ENCODE measurements at places on chromosomes 7 and 10. TPM values are rescaled to one million over a fixed set of nuclear protein-coding genes. Genes with fewer than 3 reads are reported as not detected.

DNA sequence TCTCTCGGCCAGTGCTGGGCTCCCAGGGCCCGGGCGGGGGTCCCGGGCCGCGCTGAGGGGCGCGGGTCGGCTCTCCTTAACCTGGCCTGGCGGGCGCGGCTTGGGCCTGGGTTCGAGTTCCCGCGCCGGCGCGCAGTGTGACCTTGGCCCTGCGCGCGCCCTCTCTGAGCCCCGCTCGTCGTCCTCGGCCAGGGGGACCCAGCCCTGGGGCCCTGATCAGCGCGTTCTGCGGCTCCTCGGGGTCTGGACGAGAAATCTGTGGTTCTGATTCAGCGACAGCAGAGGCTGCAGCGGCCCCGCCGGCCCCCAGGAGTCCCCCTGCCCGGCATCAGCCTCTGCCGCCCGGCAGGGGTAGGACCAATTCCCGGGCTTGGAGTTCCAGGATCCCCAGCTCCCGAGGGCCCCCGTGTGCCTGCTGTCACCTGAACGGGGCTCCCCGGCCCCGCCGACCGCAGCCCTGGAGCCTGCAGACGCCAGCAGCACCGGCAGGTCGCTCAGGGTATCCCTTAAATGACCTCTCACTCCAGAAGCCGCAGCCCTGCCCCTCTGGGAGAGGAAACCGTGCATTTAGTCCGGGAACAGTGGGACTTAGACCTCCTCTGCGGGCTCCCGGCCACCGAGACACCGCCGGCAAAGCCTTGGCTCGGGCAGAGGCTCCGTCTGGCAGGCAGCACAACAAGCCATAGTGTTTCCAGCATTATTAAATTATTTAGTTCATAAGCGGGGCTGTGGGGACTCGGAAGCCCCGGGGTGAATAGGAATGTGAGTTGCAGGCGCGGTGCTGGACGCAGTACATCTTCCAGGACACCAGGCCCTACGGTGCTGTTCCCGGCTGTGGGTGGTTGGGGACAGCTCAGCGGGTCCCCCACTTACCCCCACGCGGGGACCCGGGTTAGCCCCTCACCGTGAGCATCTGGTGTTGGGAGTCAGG lies 572 bp downstream of the CHST12 start:
- peak; percentile 44 for DNase-seq

DNA sequence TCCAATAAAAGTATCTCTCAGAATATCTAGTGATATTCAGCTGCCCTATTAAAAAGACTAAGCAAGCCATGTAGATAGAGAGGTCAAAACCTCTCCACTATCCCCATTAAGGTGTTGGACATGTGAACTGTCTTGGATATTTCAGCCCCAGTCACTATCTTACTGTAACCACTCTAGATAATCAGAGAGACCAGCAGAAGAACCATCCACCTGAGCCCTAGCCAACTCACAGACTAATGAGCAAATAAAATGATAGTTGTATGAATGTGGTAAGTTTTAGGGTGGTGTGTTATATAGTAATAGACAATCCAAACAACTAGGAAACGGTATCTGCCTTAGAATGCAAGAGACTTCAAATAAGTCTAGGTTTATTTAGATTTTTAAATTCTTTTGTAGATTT lies 268.6 kb upstream of the KLF14 start:
- no peak for DNase-seq

- no peak for DNase-seq
These were observed 190.6 kb upstream of the CCDC6 start for GRCh38 chr10:60096761-60097513.

DNA sequence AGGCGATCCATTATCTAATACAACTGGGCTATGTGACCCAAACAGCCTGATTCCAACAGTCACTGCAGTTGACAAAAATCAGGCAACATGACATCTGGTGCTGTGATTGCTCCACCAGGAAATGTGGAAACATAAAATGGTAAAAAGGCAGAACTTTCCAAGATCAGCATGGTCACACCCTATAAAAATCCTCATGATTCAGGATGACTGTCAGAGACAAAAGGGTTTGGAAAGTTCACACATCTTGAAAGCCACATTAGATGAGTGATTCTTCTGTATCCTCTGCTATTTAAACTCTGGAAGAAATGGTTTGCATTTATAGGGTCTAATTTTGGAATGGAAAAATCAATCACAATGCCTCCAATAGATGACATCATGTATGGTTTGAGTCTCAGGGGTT lies 662.6 kb upstream of the IGFBP3 start:
- DNase-seq = no peak

DNA sequence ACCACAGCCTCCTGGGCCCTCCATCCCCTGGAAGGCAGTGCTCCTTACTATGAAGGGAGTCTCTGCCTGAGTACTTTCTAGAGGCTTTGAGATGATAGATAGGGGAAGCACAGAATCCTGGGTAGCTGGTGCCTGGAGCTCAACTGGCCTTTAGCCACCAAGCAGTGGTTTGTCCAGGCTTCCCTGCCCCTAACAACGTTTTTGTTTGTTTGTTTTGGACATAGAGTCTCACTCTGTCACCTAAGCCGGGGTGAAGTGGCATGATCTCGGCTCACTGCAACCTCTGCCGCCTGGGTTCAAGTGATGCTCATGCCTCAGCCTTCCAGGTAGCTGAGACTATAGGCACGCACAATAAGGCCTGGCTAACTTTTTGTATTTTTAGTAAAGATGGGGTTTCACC lies 289.4 kb downstream of the PLXNA4 start:
- DNase-seq = no peak

GRCh38 chr7:28061824-28062196 lies 118.8 kb downstream of the JAZF1 start:
- DNase-seq = no peak

DNA sequence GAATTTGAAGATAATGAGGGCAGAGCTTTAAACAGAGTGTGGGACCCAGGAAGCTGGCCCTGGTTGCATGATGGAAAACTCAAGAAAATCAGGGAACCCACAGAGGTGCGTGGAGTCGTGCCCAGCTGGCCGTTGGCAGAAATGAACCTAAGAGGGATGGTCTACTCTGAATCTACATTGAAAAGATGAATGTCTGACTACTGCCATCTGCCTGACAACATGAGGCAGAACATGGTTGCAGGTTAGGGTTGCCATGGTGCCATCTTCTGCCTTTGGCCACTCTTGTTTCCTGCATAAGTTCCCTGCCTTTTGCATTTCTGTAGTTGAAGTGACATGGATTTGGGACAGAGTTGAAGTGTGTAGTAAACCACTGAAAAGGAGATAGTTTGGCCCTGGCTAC lies 138.5 kb upstream of the COBL start:
- no peak for DNase-seq

GRCh38 chr10:82821043-82821442 lies 946.0 kb downstream of the NRG3 start:
- DNase-seq = no peak

- DNase-seq = peak; percentile 24
These were observed 137.9 kb upstream of the MKI67 start for GRCh38 chr10:128263891-128264688.

DNA sequence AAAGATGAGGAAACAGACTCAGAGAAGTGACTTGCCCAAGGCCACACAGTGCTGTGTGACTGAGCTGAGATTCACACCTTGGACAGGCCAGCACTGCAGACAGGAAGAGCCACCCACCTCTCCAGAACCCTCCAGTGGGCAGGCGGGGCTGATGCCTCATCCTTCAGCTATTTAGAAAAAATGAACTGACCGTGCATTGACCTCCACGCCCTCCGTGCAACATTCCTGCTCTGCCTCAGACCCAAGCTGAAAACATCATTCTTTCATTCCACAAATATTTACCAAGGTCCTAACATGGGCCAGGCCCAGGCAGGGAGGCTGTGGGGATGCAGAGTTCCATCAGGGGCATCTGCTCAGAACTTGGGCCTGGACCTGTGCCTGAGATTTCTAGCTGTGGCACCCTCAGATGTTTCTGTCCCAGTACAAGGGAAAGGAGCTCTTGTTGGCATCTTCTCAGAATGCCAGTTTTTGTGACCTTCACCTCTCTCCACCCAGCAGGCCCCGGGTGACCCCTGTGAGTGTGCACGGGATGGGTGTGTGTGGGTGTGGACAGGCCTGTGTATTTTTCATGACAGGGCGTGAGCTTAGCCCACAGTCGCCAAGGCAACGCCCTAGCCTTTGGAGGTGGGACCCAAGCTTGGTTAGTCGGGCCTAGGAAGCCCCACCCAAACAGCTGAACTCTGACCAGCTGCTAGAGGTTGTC lies 6.5 kb downstream of the VSIR start:
- no peak for DNase-seq

DNA sequence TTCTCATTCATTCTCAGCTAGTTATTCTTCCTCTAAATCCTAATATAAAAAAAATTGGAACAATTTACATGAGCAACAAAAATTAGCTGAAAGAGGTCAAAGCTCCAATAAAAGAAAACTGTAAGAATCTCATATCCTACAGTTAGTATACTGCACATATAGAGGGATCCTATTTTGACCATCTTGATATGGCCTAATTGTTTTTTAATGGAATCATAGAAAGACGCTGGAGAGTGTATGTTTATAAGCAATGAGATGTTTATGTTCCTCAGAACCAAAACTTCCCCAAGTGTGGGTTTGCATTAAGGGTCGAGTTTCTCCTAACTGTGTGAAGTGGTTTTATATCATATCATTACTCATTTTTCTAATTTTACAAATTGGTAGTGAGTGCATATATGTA lies 102.5 kb downstream of the VIM start:
- no peak for DNase-seq

DNA sequence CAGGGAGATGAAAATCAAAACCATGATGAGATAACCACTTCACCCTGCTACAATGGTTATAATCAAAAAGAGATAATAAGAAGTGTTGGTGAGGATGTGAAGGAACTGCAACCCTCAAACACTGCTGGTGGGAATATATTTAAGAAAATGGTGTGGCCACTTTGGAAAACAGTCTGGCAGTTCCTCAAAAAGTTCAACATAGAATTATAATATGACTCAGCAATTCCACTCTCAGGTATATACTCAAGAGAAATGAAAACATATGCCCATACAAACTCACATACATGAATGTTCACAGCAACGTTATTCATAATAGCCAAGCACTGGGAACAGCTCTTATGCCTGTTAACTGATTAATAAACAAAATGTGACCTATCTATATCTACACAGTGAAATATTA lies 104.8 kb downstream of the SLC25A13 start:
- no peak for DNase-seq

Gene PPP1R9A
- 0.08 TPM for total RNA-seq

Gene MPP7
- total RNA-seq = 11.0 TPM

Gene BTBD16
- not detected for total RNA-seq

Gene PILRB
- total RNA-seq = 28.3 TPM

Gene MLXIPL
- total RNA-seq = not detected
